Stimulated activated CD8-positive, alpha-beta memory T cell treated with anti-CD3 and anti-CD28 coated beads, Interleukin-4, amount 100 ng/mL, for 48 hours (primary cell): ENCODE measurements at places on chromosomes 12 and 14.

- DNase-seq: no peak
These were observed 47.0 kb upstream of the LGR5 start for GRCh38 chr12:71392521-71393145.

GRCh38 chr12:67047634-67048033 is 221.5 kb upstream of the CAND1 start:
- DNase-seq: no peak

GRCh38 chr14:68575426-68575825 is 217.4 kb downstream of the ZFP36L1 start:
- no peak for DNase-seq

DNA sequence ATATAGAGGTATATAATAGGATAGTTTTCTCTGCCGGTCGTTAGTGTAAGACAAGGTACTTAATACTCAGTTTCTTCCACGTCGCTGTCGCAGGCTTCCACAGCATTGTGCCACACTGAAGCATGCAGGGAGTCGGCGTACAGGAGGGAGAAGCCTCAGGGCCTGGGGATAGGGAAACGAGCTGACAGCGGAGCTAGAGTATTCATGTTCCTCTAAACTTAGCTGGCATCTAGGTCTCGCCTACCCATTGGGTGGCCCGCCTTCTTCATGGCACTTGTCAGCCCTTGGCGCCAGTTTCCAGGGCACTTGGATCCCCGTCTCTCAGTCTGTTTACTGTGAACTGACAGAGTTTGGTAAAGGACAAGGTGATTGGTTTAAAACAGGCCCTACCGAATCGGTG is 73.6 kb downstream of the GNS start:
- DNase-seq: no peak

DNA sequence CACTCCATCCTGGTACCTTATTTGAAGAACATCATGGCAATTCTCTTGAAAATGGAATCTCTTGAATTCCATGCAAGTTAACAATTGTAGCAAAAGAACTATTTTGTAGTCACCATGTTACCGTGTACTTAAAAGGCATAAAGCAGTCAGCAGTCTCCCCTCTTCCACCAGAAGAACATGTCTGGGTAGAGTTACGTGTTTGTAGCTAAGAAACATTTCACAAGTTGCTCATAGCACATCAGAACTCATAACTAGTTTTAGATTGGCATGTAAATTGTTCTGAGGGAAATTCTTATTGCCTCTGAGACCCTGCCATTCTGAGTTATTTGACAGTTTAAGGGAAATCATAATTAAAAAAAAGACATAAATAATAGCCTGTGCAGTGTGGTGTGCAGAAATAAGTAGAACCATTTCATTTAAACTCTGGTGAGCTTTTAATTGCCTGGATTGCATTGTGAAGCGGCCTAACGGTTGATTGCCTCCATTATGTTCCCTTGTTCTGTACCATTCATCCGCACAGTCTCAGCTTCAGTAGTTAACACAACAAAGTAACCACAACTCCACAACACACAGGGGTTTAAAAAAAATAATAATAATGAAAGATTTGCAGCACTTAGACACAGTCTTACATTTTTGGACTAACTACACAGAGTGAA is 2.6 kb downstream of the LMO3 start:
- no peak for DNase-seq

- no peak for DNase-seq
These were observed 1.1 kb downstream of the MIS18BP1 start for GRCh38 chr14:45251912-45252311.

GRCh38 chr12:388012-388411 is 1.1 kb downstream of the KDM5A start:
- no peak for DNase-seq

DNA sequence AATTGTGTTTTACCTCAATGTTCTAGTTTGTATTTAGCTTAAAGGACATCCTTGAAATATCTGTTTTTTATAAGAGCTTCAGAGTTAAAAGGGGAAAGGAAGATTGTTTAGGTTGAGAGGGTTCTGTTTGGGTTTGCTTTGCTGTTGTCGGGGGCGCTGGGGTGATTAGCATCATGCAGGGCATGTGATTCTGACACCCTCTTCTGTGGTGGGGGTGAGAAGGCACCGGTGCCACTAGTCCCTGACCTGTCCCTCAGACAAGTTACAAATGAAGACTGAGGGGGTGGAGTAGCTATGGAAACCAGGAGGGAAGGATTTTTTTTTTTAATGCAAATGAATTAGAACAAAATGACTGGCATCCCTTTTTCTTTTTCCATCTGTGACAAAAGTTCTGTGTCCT is 291.3 kb downstream of the RPAP3 start:
- no peak for DNase-seq

DNA sequence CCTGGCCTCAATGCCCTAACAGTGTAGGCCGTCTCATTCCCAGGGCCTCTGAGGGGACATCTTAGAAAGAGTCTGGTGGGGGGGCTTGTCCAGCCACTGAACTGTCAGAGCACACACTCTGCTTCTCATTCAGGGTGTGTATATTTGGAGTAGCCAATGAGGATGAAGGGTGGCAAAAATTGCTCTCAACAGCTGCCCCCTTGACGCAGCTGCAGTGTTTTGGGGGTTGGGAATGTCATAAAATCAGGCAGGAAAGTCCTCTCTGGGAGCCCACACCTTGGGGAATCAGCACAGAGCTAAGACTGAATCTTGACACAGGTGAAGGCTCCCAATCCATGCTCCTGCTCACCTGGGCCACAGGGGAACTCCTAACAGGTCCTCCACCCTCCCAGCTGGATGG is 1.5 kb downstream of the RASAL1 start:
- DNase-seq: no peak

DNA sequence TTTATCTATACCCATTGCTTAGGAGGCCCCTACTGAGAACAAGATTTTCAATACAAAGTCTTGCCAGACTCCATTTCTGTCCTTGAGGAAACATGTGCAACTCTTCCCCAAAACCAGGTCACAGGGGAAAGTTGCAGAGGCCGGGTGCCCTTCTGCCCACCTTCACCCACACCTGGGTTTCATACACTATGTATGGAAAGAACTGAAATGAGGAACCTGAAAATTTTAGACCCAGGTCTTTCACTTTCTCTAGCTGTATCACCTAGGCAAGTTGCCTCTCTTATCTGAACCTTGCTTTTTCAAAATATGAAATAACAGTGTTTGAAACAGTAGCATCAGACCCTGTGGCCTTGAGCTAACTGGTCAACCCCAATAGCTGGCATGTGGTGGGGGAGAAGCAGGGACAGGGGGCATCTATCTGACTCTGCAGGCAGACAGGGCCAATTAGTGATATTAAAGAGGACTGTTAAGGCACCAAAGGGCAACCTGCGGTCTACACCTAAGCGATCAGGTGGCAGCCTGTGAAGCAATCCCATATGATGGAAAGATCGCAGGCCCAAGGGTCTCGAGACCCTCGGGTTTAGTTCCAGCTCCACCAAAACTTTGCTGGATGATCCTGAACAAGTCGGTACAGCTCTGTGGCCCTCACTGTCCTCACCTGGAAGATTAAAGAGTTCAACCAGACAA is 346.5 kb downstream of the BCL11B start:
- DNase-seq: no peak

- DNase-seq: peak; percentile 68
These were observed 687 bp downstream of the RAB35 start for GRCh38 chr12:120115692-120116440.

GRCh38 chr12:114685869-114686268 is 1.9 kb upstream of the TBX3 start:
- no peak for DNase-seq

GRCh38 chr12:128025589-128026245 is 241.3 kb upstream of the TMEM132C start:
- no peak for DNase-seq

- DNase-seq: no peak
These were observed 943.0 kb downstream of the GALC start for GRCh38 chr14:87049950-87050349.

GRCh38 chr12:10247436-10248058 is 34.9 kb downstream of the GABARAPL1 start:
- no peak for DNase-seq

GRCh38 chr14:57865403-57866198 is at the start of gene SLC35F4:
SLC35F4 (minus strand) TSS chr14:57866092.
- peak; percentile 27 for DNase-seq
